ENCODE measurements at places on chromosomes 1 and 21.

DNA sequence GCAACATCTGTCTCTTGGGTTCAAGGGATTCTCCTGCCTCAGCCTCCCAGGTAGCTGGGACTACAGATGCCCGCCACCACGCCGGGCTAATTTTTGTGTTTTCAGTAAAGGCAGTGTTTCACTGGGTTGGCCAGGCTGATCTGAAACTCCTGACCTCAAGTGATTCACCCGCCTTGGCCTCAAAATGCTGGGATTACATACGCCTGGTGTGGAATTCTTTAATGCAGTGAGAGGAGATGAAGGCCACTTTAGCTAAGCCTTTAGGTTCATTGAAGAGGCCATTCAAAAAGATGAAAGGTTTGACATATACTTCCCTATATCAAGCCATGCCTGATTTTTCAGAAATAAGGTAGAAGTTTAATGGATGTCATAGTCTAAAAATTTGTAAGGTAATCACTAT is 162.7 kb downstream of the ST6GALNAC3 start:
- no peak for DNase-seq

DNA sequence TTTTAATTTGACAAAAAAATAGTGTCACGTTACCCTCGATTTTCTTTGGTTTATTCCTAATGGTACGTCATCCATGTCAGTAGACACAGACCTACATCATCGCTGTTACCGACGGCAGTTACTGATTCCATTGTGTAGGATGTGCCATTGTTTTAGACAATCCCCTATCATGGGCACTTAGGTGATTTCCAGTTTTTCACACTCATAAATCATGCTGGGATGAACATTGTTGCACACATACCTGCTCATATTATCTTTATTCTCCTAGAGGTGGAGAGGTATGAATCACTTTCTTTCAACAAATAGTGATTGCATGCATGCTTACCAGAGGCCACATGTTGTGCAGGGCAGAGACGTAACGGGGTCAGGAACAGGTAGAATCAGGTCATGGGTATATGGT is 79.7 kb upstream of the EFHD2 start:
- no peak for DNase-seq

DNA sequence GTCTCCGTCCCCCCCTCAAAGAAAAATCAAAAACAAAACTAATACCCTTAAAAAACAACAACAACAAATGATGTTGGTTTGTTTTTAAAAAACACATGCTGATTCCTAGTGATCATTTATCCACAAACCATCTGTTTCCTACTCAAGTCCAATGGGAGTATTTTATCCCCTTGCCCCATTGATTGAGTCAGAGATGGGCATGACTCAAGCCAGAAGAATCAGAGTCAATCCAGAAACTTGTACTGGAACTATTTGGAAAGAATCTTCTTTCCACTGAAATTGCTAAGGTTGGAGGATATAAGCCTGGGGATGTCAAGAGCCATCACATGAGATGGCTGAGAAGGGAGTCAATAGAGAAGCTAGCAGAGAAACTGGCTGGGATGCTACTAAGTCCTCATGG is 176.4 kb downstream of the MIS18A start:
- DNase-seq, result no peak

GRCh38 chr1:151362308-151363155 is 10.0 kb downstream of the SELENBP1 start:
- no peak for DNase-seq

- DNase-seq, result no peak
Measured at GRCh38 chr1:227315629-227316346, 2.5 kb downstream of the CDC42BPA start.

All from MV-4-11 (cell line).